ENCODE measurements at places on chromosomes 5 and 9.

- DNase-seq: no peak
These were observed 298.3 kb downstream of the CSNK1G3 start for GRCh38 chr5:123810253-123810652.

GRCh38 chr5:68067976-68068603 lies 147.5 kb upstream of the PIK3R1 start:
- no peak for DNase-seq

DNA sequence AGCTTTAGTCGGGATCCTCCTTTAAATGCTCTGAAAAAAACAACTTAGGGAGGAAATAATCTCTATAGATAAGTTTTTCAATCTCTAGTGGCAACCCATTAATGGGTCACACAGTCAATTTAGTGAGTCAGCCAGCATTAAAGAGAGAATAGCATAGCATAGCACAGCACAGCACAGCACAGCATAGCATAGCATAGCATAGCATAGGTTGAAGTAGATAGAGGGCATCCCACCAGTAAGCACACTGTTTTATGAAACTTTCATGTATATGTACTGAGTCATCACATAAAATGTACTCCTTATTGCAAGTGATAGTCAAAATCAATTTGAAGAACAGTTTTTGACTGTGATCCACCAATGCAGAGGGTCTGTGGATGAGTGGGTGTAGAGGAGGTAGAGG lies 522.9 kb downstream of the CCDC171 start:
- DNase-seq: no peak

DNA sequence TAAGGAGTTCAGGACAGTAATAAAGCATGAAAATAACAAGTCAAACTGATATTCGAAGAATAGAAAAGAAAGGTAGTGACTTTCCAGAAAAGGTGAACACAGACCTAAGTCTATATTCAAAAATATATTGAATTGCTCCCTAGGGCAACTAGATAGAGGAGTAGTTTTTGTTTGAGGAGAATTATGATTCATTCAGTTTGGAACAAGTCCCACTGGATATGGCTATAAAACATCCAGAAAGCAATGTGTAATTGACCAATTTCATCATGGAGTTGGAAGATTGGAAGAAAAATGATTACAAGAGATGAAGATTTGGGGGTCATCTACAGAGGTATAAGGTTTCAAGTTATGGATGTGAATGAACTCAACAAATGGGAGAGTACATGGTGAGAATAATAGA lies 117.5 kb upstream of the ZNF462 start:
- DNase-seq: peak; percentile 12

DNA sequence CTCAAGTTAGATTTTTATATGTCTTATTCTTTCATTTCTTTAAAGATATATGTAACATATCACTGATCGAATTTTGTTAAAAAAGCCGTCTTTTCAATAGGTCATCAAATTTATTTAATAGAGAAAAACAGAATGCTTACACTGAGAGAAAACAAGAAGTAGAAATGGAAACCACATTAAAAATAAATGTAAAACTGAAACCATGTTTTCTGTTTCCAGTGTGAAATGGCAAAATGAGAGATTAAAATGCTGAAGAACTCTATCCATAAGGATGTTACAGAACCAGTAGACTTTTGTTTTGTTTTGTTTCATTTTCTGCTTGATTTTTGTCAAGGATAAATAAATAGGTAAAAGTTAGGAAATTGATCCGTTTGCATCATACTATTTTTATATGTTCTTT lies 210.1 kb downstream of the PRDM9 start:
- DNase-seq: no peak

GRCh38 chr5:60722416-60722815 lies 22.4 kb upstream of the DEPDC1B start:
- no peak for DNase-seq

GRCh38 chr5:129691220-129691619 lies 56.7 kb upstream of the MINAR2 start:
- DNase-seq: no peak

DNA sequence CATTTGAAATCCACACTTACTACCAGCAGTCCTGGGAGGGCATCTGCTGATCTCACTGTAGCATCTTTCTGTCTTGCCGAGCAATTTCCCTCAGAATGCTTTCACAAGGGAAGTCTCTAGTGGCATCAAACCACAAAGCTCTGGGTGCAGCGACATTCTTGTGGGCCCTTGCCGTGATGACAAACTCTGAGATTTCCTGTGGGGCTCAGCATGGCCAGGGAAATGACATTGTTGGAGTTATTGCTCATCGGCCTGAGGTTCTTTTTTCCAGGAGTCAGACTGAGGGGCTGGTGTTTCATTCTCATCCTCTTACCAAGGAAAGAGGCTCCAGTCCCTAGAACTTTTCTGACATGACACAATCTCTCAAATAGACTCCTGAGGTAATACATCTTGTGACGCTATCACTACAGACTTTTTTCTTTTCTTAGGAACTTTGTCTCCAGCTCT lies 51.4 kb downstream of the PFDN1 start:
- peak; percentile 46 for DNase-seq

- no peak for DNase-seq
These were observed 461.2 kb downstream of the CDH12 start for GRCh38 chr5:22391956-22392355.

DNA sequence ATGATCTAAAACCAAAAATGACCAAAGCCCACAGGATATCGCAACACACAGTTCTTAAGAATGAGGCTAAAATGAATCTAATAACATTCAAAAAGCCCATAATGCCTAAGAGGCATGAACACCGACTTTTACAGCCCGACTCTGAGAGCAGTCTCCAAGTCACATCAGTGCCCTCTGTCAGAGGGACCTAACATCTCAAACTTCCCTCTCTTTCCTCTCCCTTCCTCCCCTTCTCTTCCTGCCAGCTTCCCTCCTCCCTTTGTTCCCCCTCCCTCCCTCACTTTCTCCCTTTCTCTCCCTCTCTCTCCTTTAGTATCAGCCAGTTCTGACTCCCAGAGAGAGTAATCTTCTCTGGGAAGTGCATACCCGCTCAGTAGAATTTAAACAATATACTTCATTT lies 154.4 kb downstream of the GLIS3 start:
- no peak for DNase-seq

DNA sequence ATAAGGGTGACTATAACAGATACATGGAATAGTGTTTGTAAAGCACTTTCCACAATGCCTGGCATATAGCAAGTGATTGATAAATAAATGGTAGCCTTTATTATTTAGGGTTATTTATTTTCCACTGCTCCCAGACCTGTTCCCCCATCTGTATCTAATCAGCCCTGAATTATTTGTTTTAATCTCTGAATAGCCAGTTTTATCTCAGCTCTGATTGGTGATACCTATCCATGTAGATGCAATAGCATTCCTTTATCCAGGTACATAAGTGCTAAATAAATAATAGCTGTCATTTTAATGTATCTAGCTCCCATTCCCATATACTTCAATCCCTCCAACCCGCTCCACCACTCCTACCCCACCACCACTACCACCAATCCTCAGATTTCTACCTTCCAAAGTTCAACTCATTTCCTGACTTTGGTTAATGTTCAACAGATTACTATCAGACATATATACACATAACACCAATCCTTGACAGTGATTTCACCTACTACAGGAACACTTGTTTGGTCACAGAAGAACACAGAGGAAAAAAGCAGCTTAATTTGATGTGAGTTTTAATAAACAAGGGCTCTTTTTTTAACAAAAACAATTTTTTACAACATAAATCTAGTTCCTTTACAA lies 14.0 kb downstream of the PRKAA1 start:
- DNase-seq: no peak

- DNase-seq: no peak
These were observed 57.2 kb downstream of the RFX3 start for GRCh38 chr9:3468421-3469205.

DNA sequence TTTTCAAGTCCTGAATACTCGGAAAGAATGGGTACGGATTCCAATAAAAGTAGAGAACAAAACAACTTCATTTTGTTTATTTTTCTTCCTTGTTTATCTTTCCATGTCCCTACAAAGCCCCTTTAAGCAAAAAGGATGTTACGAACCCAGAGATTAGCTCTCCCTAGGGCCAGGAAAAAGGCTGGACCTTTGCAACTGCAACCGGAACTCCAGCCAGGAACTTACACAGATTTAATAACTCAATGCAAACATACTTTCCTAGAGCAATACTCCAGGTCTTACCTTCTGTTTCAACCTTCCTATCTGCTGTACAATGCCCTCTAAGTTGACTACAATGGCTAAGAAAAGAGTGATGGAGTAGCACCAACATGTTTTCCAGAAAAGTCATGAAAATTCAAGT lies 7.0 kb downstream of the DENND1A start:
- no peak for DNase-seq

- DNase-seq: no peak
These were observed 7.8 kb upstream of the ALDOB start for GRCh38 chr9:101443364-101443771.

DNA sequence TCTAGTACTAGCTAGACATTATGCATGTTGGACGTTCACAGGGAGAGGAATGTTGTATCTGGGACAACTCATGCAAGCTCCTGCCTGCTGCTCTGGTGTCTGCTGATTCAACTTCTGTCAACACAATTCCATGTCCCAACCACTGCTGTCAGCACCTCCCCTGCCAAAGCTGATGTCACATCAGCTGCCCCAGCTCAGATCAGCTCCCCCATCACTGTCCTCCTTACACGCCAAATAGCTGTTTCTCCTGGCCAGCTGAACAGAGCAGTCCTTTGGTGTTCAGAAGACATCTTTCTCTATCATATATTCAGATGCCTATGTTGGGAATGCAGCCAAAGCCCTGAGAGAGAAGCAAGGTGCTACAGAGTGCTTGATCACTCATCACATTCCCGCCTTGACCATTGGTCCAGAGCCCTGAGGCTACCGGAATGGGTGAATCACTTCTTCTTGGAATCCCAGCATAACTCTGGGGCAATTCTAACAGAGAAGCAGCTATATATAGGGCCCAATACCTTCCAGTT lies 223.3 kb downstream of the SEC61B start:
- DNase-seq: peak; percentile 29

DNA sequence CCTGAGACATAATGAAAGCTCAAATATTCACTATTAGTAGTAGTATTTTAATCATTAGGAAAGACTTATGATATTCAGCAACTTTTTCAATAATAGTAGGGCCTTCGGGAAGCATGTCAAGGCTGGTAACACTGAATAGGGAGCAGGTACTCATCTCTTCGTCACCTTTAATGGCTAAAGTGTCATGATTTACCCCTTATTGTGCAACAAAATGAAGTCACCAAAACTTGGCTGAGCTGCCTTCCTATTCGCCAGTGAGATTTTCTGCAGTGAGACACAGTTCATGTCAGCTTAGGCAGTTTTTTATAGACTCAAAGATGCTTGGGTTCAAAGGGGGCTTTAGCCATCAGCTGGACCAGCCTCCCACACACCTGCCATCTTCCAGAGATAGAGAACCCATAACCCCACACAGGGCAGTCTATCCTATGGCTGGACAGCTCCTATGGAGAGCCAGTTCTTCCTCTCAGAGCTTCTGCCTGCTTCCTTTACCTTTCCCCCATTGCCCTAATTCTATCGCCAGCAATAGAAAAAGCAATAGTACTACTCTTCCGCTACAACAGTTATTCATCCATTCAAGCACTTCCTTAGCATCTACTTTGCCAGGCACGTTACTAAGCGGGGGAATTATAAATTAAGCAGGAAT lies 2.3 kb upstream of the CPLX2 start:
- no peak for DNase-seq

DNA sequence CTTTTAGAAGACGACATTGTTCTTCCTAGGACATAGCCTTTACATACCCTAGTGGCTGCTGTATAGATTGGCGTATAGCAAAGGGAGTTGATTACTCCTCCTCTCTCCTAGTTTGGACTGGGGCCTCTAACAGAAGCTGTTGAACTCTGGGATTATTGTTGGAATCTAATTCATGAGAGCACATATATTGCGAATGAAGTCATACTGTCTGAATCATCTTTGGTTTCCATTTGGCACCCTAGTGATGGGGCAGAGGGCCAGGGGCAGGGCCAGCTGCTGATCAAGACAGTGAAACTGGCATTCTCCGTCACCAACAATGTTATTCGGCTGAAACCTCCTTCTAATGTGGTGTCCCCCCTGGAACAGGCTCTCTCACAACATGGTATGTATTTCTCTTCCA lies 40.3 kb downstream of the NUP188 start:
- DNase-seq: peak; percentile 79

DNA sequence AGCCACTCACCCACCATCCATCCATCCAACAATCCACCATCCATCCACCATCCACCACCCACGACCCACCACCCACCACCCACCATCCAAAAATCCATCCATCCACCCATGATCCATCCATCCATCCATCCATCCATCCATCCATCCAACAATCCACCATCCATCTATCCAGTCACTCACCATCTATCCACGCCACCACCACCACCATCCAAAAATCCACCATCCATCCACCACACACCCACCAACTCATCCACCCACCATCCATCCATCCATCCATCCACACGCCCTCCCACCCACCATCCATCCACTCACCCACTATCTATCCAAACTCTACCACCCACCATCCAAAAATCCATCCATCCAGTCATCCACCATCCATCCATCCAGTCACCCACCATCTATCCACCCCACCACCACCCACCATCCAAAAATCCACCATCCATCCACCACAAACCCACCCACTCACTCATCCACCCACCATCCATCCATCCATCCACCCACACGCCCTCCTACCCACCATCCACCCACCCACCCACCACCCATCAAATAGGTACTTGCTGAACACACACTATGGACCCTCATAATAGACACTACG lies 9.0 kb downstream of the DPH7 start:
- no peak for DNase-seq

DNA sequence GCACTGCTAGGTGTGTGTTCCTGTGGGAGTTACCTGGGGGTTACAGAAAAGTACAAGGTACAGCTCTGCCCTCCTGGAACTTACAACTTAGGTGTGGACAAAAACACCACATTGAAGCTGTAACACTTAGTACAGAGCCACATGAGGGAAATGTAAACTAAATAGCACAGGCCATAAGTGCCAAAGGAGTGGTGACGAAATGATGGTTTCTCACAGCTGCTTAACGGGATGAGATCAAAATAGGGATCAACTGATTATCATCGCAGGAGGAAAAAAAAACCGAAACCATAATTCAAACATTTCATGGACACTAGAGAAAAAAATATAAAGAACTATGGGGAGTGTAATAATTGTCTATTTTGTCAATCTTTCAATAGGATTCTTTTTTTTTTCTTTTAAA lies 5.9 kb downstream of the LIX1 start:
- DNase-seq: no peak

GRCh38 chr5:565782-566440 lies 41.7 kb upstream of the SLC9A3 start:
- no peak for DNase-seq

DNA sequence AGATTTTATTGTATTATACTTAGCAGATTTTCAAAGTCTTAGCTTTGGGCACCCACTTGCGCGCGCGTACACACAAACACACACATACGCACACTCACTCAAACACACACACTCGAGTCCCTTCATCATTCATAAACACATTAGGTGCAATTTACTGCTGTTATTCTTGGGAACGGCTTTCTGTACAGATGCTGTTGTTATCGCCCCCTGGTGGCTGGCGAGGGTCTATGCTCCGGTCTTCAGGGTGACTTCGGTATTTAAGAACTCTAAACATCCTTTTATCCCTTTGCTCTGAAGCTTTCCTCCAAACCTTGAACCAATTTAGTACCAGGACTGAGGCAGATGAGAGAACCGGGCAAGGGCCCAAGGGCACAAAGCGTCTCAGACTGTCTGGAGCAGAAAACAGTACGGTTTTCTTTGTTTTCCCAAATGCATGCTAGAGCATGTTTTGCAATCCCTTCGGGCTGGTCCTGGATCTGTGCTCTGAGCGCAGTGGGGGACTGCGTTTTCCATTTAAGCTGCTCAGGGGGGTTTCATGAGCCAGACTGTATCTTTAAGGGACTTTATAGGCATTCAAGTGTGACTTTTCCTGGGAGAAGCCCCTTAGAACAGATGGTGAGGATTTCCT lies 1.7 kb upstream of the SLIT3 start:
- peak; percentile 76 for DNase-seq

Data from astrocyte of the cerebellum (primary cell).